ENCODE measurements at places on chromosomes 1 and 21. TPM values are rescaled to one million over a fixed set of nuclear protein-coding genes. Genes with fewer than 3 reads are reported as not detected.

The FAM110D gene
- total RNA-seq = 0.53 TPM

The C8B gene
- 424 TPM for total RNA-seq

- H3K4me1 ChIP-seq = no peaks in the 10 kb centered on the region
- H3K36me3 ChIP-seq = no peaks in the 10 kb centered on the region
- no peak for DNase-seq
- no peaks in the 10 kb centered on the region for H3K27me3 ChIP-seq
Observed at GRCh38 chr21:45950740-45951515, 30.6 kb upstream of the COL6A1 start.

The KRTAP21-2 gene
- not detected for total RNA-seq

- peak; percentile 93 for DNase-seq
- no peak overlapping the region for H3K27ac ChIP-seq
- no peaks in the 10 kb centered on the region for H3K4me1 ChIP-seq
- peak overlapping the region; percentile 14 for H3K4me3 ChIP-seq
- no peaks in the 10 kb centered on the region for H3K36me3 ChIP-seq
- H3K27me3 ChIP-seq = no peaks in the 10 kb centered on the region
Observed at GRCh38 chr1:32612189-32612881, 38.0 kb downstream of the ZBTB8OS start.

GRCh38 chr1:202807451-202807925 is 733 bp downstream of the KDM5B start:
- DNase-seq = peak; percentile 37
- peak overlapping the region; percentile 74 for H3K27ac ChIP-seq
- H3K4me1 ChIP-seq = peaks cover 18% of the 10 kb centered on the region
- no peaks in the 10 kb centered on the region for H3K27me3 ChIP-seq
- H3K4me3 ChIP-seq = peak overlapping the region; percentile 77

Data from right lobe of liver (tissue), 6 donors.